ENCODE measurements at places on chromosomes 7 and 10.

GRCh38 chr7:36469236-36469635 is 79.6 kb downstream of the ANLN start:
- DNase-seq = no peak

- peak; percentile 36 for DNase-seq
Measured at GRCh38 chr10:133278577-133279265, 2.1 kb upstream of the ADAM8 start.

- peak; percentile 58 for DNase-seq
Measured at GRCh38 chr10:33897291-33897752, 562.9 kb upstream of the NRP1 start.

- no peak for DNase-seq
Measured at GRCh38 chr10:46223064-46223480, 63.7 kb upstream of the ANTXRL start.

GRCh38 chr10:119803264-119803663 is 69.4 kb downstream of the MCMBP start:
- DNase-seq = peak; percentile 83

GRCh38 chr10:27506280-27506679 is 2.2 kb downstream of the RAB18 start:
- DNase-seq = peak; percentile 38

DNA sequence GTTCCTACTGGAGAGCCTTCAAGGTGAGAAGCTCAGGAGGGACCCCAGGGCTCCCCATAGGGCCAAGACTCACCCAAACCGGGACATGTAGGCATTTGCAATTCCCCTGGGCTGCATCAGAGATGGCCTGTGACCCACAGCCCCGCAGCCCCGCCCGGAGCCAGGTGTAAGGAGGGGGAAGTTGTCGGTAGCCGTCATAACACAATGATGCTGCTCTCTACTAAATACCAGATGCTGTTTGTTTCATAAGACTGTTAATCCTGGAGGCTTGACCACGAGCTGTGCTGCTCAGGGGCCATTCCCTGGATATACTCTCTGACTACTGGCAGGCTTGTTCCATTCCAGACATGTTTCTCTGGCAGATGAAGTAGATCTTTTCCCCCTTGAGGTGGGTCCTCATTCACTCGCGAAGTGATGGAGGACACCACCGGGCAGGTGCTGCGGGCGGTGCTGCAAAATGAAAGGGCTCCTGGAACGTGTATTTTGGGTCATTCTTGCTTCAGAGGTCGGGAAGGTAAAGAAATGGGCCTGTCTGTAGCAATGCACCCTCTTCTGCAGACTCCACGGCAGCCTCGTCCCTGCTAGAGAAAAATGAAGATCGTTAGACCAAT is 61.1 kb downstream of the MKI67 start:
- DNase-seq = no peak

- DNase-seq = no peak
Measured at GRCh38 chr7:157056246-157056645, 45.8 kb upstream of the MNX1 start.

- DNase-seq = peak; percentile 38
Measured at GRCh38 chr7:27188386-27189294, 3.6 kb upstream of the HOXA11 start.

GRCh38 chr7:134174795-134175261 is 47.7 kb downstream of the LRGUK start:
- peak; percentile 80 for DNase-seq

DNA sequence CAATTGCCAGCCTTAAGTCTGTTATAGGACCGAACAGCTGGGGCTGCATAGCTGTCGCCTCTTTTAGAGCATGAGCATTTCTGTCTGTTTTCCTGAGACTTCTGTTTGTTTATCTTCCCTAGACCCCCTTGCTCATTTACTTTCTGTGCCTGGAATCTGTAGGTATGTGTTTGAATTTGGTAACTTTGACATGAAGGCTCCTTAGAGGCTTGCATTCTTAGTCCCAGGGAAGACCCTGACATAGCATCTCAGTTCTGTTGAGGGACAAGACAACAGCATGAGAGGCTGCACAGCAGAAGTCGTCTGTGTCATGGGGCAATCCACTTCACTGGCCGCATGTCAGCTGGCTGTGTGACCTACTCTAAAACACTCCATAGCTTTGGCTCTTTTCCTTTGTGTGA is 58.7 kb downstream of the KLHDC10 start:
- DNase-seq = no peak

DNA sequence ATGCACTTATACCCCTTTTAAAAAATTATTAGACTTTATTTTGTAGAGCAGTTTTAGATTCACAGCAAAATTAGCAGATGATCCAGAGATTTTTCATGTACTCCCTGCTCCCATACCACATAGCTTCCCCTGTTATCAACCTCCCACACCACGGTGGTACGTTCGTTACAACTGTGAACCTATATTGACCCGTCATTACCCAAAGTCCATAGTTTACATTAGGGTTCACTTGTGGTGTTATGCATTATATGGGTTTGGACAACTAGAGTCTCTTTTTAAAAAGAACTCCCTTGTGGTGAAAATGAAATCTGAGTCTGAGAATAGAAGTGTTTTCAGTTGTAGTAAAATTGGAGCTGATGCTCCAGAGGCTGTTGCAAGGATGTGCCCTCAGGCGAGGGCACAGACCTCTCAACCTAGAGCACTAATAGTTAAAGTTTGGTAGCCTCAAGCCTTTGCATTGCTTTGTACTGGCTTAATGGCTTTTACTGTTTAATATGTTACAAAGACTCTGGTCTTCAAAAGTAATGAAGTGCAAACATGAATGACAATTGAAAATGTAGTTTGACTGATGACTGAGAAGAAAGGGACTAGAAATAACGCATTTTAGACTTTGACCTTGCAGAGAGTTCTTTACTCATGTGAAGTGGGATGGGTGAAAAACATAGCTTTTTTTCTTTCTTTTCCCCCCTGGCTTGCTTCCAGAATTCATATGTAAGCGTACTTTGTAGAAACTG is 30.6 kb upstream of the CSTF2T start:
- DNase-seq = no peak

DNA sequence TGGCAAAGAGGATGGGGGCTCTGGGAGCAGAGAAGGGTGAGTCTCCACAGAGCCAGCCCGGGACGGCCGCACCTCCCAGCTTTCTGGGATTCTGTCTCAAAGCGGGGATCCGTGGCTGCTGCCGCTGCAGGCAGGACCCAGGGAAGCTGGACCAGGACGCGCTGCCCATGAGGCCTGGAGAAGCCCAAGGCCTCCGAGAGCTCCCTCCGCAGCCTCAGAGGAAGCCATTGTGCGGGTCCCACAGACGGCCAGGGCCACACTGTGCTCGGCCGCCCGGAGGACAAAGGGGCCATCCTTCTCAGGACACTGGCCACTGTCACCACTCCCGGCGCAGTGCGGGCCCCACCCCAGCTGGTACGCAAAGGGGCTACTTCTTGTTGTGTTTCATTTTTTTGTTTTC is 79.3 kb upstream of the PDGFA start:
- no peak for DNase-seq

GRCh38 chr7:30176463-30177109 is 41.8 kb downstream of the MTURN start:
- DNase-seq = no peak

DNA sequence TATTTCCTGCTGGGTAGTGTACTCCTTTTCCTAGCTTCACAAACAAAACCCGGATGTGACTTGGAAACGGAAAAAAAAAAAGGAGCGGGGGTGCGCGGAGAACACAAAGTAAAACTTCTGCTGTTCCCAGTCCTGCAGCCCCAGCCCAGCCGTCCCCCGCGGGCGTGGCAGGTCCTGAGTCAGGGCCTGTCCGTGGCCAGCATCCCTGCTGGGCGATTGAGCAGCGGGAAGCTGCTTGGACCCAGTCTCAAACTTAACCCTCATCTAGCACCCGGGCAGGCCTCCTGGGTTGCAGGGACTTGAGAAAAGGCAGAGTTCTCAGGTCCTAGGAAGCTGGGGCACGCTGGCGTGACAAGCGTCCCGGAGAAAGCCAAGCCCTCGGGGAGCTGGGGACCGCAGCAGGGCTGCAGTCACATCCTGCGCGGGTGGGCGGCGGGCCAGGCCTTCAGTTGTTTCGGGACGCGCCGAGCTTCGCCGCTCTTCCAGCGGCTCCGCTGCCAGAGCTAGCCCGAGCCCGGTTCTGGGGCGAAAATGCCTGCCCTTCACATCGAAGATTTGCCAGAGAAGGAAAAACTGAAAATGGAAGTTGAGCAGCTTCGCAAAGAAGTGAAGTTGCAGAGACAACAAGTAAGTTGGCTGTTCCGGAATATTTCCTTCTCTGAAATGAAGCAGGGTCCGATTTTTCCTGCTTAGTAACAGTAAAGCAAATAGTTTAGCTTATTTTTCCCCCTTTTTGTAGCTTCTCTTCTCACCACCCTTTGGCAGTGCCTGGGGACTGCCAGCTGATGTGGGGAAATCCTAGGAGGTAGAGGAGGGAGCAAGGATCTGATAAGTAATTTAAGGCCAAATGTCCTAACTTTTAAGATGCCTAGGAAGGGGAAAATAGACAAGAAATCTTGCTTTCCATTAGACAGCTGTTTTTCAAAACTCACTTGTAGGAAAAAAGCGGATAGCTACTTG is at the start of gene GNG11:
TSS of gene GNG11 (plus strand) at position 129 of the 960 bp plus-strand sequence. CDS start at position 532, 403 bp downstream.
- DNase-seq = peak; percentile 83

DNA sequence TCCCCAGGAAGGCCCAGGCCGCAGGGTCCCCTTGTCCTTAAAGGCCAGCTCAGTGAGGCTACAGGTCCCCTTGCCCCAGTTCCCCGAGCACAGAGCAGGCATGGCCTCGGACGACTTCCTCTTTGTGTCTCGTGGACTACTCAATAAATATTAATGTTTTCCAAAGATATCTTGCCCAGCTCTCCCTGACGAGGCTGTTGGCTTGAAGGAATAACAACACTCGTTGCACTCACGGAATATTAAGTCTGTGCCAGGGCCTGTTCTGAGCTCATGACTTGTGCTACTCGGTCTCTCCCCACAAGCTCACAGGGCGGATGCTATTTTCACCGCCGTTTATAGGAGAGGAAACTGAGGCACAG is 68.2 kb downstream of the CUX1 start:
- DNase-seq = no peak

DNA sequence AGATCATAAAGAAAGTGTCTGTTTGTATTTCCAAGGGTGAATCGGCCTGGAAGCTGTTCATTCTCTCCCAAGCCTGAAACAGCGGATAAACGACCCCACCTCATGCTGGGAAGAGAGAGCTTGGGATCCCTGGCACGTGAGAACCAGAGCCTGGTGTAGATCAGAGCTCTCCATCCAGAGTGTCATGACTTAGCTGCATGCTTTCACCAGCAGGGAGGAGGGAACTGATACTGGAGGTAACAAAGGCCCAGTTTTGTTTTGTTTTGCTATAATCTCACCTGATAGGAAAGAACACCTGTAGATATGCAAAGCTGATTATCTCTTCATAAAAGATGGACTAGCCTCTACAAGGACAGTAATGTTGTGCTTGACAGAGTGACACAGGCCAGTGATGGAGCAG is 236.6 kb downstream of the POM121L12 start:
- DNase-seq = no peak

DNA sequence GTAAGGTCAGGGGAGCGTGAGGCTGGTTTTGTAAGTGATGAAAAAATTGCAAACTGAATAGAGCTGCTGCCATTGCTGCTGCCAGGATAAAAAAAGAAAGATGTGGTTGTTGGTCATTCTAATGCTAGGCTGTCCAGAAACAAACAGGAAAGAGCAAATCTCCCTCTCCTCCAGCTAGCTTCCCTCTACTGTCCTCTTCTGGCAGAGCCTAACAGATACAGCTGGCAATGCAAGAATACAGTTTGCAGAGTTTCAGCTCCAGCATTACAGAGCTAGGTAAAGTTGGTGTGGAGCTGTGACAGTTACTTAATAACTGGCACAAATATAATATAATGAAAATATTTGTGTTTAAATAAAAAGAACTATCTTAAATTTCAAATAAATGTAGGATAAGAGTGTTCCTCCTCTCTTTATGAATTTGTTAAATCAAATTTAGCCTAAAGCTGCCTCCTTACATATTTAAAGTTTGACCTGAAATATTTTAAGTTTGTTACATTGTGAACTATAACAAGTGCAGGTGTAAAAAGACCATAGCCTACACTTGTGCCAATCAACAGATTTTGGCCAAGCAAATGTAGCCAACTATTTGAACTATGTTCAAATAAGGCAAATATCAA is 407.7 kb downstream of the SH2D4B start:
- no peak for DNase-seq

- DNase-seq = no peak
Measured at GRCh38 chr10:128572696-128573095, 446.5 kb upstream of the MKI67 start.

GRCh38 chr7:1563981-1564602 is 5.7 kb downstream of the PSMG3 start:
- DNase-seq = no peak

- DNase-seq = no peak
Measured at GRCh38 chr10:130045801-130046321, 64.8 kb downstream of the C10orf143 start.

DNA sequence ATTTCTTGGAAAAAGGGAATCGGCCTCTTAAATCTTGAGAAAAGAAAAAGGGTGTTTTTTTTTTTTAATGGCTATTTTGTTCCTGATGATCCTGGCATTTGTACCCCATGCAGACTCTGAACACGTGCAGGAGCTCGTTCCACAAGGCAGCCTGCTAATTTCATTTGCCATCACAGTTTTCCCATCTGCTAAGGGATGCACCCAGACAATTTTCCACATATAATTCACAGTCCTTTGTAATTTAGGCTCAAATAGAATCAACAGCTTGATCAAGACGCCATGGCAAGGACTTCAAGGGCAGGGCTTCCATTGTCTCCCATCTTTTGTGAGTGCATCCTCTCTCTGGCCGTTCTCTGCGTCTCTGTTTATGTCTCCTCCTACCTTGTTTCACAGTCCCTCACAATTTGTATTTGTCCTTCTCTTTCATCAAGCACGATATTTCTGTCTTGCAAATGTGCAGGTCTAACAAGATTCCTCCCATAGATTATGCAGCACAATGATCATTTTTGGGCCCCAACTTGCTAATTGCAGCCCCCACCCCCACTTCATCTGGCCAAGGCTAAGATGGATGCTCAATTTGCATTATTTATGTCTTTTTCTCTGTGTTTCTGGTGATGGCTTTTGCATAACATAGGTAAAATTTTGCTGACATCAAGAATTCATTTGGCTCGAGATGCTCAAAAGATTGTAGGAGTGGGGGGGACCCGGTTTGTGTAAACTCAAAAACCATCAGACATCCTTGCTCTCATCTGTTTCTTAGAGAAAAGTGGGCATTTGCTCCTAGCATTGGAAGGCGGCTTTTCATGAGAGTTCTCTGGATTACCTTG is 356.0 kb upstream of the NPVF start:
- DNase-seq = no peak

- DNase-seq = no peak
Measured at GRCh38 chr10:119518176-119518575, 24.3 kb downstream of the RGS10 start.

DNA sequence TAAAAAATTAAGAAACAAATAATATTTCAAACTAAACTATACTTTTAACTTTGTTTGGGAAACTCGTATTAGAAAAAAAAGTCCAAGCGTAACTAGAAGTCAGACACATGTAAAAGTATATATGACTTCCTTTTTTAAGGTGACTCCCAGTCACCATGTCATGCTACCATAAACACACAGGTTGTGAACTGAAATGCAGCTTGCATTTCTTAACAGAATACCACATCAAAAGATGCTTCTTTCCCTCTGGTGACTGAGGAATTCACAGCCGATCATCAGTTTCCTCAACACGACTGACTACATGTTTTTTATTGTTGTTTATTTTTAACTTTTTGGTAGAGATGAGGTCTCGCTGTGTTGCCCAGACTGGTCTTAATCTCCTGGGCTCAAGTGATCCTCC is 445.0 kb downstream of the PARD3 start:
- DNase-seq = no peak

- DNase-seq = no peak
Measured at GRCh38 chr7:128422842-128423241, 13.1 kb upstream of the IMPDH1 start.

All from fibroblast of skin of right biceps (primary cell).